ENCODE measurements at places on chromosomes 16 and 17.

DNA sequence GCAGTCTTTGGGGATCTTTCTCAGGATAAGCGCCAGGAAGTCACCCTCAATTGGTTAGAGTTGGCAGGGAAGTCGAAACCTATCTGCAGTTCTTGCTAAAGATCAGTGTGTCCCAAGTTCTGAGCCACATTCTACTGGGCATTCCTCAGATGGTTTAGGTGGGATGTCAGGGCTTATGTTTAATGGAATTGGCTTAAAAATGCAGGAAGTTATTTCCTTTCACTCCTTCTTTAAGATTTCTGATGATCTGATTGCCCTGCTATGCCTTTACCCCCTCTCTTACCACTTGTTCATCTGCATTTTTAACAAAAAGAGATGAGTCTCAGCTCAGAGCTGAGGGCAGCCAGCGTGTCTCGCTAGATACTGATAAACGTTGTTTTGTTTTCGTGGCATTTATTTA, 30.8 kb downstream of the FOXL1 start:
- H3K4me1 ChIP-seq, result no peaks in the 10 kb centered on the region
- no peaks in the 10 kb centered on the region for H3K27me3 ChIP-seq
- no peak overlapping the region for H3K4me3 ChIP-seq
- H3K36me3 ChIP-seq, result no peaks in the 10 kb centered on the region
- H3K27ac ChIP-seq, result no peak overlapping the region

DNA sequence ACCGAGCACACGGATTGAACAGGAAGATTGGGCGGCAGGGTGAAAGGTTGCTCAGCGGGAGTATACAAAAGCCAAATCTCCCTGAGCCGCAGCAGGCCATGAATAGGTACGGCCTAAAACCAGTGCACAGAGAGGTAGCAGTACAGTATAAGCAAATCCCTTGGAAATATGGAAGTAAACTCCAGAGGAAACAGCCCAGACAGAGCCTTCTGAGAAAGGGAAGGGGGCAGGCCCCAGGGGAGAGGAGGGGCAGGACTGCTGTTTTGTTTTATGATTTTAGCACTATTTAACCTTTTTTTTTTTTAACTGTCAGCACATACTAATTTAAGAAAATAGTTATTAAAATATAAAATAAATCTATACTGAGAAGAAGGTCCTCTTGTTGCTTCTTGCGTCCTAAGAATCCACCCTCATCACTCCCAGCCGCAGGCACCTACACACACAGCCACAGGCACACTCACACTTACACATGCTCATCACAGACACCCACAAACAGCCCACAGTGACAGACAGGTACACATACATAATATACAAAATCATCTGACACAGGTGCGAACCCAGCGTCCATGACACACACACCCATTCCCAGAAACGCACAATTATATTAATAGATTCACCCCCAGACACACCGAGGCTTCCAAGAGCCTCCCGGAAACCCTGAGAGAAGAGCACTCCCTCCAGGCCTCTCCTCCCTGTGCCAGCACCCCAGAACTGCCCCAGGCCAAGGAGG, 12.8 kb downstream of the PLXDC1 start:
- DNase-seq, result no peak
- no peaks in the 10 kb centered on the region for H3K36me3 ChIP-seq
- H3K4me3 ChIP-seq, result no peak overlapping the region
- no peaks in the 10 kb centered on the region for H3K27me3 ChIP-seq
- no peak overlapping the region for H3K27ac ChIP-seq

- H3K27me3 ChIP-seq, result no peaks in the 10 kb centered on the region
- no peak overlapping the region for H3K27ac ChIP-seq
- H3K4me3 ChIP-seq, result no peak overlapping the region
Observed at GRCh38 chr16:87681981-87682570, 79.8 kb downstream of the JPH3 start.

DNA sequence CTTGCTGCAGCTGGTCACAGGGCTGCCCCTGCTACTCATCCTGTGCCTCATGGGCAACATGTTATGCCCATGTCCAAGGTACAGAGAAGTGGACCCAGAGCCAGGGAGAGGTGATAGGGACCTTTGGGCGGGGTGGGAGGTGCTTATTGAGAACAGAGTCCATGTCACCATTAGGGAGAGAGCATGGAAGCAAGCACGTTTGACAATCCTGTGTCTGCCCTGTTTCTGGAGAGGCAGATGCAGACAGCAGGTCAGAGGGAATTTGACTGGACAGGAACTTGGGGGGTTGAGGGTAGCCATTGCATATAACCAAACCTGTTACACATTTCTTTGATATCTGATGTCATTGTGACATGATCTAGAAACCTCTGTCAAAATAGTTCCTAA, 14.3 kb upstream of the ARL4D start:
- H3K36me3 ChIP-seq, result no peaks in the 10 kb centered on the region
- H3K27me3 ChIP-seq, result no peaks in the 10 kb centered on the region
- no peak overlapping the region for H3K4me3 ChIP-seq

DNA sequence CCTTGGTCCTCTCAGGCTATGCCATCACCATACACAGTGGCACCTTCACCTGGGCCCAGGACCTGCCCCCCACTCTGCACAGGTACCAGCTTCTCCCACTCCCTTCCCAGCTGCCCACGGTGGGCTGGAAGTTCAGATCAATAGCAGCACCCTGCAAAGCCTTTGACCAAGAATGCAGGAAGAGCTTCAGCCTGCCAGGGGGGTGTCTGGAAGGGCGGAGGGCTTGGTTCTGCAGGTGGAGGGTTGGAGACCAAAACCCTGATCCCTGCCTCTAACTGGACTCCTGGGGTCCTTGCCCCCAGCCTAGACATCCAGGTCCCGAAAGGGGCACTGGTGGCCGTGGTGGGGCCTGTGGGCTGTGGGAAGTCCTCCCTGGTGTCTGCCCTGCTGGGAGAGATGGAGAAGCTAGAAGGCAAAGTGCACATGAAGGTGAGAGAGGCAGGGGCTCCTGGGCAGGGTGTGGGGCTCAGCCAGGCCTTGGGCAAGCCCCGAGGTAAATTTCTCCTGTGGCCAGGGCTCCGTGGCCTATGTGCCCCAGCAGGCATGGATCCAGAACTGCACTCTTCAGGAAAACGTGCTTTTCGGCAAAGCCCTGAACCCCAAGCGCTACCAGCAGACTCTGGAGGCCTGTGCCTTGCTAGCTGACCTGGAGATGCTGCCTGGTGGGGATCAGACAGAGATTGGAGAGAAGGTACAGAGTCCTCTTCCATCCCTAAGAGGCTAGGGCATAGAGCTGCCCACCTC, 34.3 kb downstream of the ABCC3 start:
- H3K36me3 ChIP-seq, result no peaks in the 10 kb centered on the region
- no peaks in the 10 kb centered on the region for H3K4me1 ChIP-seq
- no peak overlapping the region for H3K27ac ChIP-seq
- H3K4me3 ChIP-seq, result no peak overlapping the region

DNA sequence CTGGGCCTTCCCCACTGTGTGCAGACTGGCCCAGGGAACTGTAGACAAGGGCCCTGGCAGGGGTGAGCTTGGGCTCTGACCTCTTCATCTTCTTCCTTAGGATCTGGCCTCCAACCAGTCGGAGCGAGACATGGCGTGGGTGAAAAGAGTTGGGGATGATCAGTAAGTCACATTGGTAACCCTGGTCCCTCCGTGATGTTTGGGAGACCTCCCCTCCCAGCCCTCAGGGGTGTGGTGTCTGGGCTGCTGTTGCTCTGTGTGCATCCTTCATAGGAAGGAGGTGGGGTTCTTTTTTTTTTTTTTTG, 5.5 kb downstream of the TBKBP1 start:
- no peak overlapping the region for H3K4me3 ChIP-seq
- H3K36me3 ChIP-seq, result no peaks in the 10 kb centered on the region
- H3K4me1 ChIP-seq, result peaks cover 62% of the 10 kb centered on the region
- no peaks in the 10 kb centered on the region for H3K27me3 ChIP-seq
- DNase-seq, result no peak

- H3K27ac ChIP-seq, result no peak overlapping the region
- peaks cover under 1% of the 10 kb centered on the region for H3K27me3 ChIP-seq
- no peaks in the 10 kb centered on the region for H3K36me3 ChIP-seq
- no peak overlapping the region for H3K4me3 ChIP-seq
Observed at GRCh38 chr17:28413804-28414203, 7.8 kb upstream of the SLC46A1 start.

DNA sequence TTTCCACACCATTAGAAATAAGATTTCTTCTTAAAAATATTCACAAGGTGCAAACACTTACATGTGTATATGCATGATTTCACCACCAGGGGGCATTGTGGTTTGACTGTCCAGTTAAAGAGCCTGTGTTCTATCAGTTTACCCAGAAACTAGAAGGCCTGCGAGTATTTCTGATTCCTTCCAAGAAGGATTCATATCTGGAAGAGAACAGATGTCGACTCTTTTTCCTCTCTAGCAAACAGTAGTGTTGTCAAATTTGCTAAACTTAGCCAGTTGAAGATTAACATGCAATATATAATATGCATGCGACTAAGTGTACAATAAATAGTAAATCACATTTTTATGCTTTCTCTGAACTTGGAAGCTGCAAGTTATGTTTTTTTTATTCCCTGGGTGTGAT, 404.1 kb downstream of the WWOX start:
- H3K36me3 ChIP-seq, result no peaks in the 10 kb centered on the region
- peak; percentile 41 for DNase-seq
- no peaks in the 10 kb centered on the region for H3K27me3 ChIP-seq
- H3K4me3 ChIP-seq, result no peak overlapping the region
- no peaks in the 10 kb centered on the region for H3K4me1 ChIP-seq
- H3K27ac ChIP-seq, result no peak overlapping the region

GRCh38 chr16:46748775-46749705, 896 bp upstream of the MYLK3 start:
- DNase-seq, result no peak
- H3K4me3 ChIP-seq, result no peak overlapping the region
- peaks cover 4% of the 10 kb centered on the region for H3K27me3 ChIP-seq
- no peak overlapping the region for H3K27ac ChIP-seq

DNA sequence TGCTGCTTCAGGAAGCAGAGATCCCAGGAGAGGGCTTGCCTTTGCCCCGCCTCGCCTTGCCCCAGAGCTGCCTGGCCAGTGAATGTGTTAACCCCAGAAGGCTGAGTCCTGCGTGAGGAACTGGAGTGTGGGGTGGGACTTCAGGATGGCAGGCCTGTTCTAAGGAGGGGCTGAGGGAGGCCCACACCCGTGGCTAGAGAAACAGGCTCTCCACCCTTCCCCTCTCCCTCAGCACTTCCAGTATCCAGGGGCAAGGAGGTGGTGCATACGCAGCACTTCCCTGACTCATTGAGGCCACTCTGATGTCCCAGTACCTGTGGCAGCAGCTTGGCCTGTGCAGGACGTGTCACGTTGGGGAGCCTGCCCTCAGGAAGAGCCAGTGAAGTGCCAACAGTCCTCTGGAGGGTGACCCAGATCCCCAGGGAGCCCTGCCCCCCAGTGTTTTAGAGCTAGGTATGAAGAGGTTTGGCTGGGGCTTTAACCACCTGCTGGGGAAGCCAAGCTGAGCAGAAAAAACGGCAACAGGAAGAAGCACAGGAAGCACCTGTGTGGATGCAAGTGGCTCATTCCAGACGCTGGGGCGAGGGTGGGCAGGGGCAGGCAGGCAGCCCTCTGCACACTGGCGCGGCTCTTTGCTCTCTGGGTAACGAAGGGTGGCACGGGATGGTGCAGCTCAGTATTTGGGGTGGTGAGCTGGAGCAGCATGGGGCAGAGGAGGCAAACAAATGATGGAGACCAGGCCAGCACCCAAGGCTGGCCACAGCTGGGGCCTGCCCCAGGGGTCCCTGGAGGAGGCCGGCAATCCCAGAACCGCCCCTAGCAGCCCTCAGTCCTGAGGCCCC, 14.7 kb upstream of the CTCF start:
- H3K27ac ChIP-seq, result peak overlapping the region; percentile 42
- peaks cover 43% of the 10 kb centered on the region for H3K4me1 ChIP-seq
- no peaks in the 10 kb centered on the region for H3K27me3 ChIP-seq
- H3K36me3 ChIP-seq, result no peaks in the 10 kb centered on the region
- peak overlapping the region; percentile 48 for H3K4me3 ChIP-seq

DNA sequence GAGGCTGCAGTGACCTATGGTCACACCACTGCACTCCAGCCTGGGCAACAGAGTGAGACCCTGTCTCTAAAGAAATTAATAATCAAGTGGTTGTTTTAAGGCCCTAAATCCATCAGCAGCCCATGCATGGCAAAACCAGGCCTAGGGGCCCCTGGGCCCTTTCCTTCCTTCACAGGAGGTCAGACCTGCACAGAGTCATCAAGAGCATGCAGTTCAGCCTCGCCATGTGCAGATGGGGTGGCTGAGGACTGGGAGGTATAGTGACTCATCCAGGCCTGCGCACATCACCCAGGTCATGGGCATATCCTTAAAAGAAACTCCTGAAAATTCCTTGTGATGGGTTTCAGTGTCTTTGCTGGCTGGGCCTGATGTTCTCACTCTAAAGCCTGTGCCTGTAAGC, 72.4 kb upstream of the AMZ2 start:
- no peak for DNase-seq
- H3K36me3 ChIP-seq, result no peaks in the 10 kb centered on the region
- H3K27ac ChIP-seq, result no peak overlapping the region

DNA sequence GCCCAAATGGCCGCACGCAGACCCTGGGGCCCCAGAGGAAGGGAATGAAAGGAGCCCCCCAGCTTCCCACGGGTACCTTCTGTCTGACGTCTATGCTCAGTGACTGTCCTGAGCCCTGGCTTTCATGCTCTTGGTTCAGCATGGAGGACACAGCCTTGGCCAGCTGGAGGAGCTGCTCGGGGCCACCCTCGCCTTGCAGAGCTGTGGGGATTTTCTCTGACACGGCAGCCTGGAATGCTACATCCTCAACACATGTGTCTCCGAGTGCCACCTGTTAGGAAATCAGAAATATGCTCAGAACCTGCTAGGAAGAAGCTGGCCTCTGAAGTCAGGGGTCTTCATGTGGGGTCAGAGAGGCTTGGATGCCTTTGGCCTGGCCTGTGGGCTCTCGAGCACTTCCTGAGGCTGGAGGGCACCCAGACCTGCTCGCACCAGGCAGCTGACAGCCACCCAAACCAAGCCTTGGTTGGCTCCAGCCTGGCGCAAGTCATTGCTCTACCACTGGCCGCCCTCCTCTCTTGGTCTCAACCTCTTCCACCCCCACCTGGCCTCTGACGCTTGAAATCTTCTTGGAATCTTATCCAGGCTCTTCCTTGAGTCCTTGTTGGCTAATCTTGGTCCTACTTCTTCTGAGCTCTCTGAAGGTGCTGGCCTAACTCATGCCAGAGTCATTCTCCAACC, 63.7 kb upstream of the BCO1 start:
- DNase-seq, result no peak
- no peaks in the 10 kb centered on the region for H3K36me3 ChIP-seq
- H3K27ac ChIP-seq, result no peak overlapping the region
- H3K4me1 ChIP-seq, result no peaks in the 10 kb centered on the region

Measured in CD4-positive, alpha-beta memory T cell (primary cell).